HS-5 (cell line): ENCODE measurements at places on chromosomes 5 and 9.
A peak's percentile ranks its signal among the peaks of the same experiment; 100 is the strongest.

DNA sequence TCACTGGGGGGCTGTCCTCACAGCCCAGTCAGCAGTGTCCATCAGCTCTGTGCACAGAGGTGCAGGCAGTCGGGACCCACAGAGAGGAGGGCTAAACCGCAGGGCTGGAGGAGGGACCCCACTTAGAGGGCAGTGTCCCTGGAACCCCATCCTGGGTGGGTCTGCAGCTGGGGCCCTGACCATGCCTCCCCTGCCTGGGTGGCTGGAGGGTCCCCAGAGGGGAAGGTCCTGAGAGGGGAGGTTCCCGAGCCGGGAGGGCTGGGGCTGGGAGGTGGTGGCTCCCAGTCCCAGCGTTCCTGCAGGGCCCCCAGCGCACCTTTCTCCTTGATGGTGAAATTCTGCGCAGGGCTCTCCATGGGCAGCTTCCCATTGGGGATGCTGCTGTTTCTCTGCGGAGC, 32.7 kb downstream of the EXOC3 start:
- DNase-seq = no peak

- no peak for DNase-seq
Observed at GRCh38 chr5:57175551-57176309, 1.9 kb downstream of the GPBP1 start.

- no peak for DNase-seq
Observed at GRCh38 chr9:118091711-118092500, 387.7 kb downstream of the TLR4 start.

DNA sequence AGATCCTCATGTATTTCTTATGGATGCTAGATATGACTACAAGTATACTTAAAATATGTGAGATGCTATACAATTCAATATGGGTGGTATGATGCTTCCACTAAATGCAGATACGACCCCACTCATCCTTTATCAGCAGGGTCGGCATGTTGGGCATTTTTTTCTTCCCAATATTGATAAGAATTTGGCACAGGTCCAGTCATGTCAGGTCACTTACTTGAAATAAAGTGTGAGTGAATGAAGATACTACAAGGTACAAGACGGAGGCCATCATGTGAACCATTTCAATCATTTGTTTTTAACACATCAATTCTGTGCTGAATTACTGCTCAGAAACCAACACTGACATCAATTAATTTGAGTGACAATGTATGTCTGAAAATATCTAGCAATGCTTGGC, 146.9 kb upstream of the GNA14 start:
- DNase-seq = no peak

- no peak for DNase-seq
Observed at GRCh38 chr9:136678624-136679023, 8.6 kb downstream of the AGPAT2 start.

GRCh38 chr5:128905568-128906110, 59.6 kb upstream of the SLC27A6 start:
- peak; percentile 34 for DNase-seq

- no peak for DNase-seq
Observed at GRCh38 chr9:89491694-89492093, 6.2 kb downstream of the SEMA4D start.

DNA sequence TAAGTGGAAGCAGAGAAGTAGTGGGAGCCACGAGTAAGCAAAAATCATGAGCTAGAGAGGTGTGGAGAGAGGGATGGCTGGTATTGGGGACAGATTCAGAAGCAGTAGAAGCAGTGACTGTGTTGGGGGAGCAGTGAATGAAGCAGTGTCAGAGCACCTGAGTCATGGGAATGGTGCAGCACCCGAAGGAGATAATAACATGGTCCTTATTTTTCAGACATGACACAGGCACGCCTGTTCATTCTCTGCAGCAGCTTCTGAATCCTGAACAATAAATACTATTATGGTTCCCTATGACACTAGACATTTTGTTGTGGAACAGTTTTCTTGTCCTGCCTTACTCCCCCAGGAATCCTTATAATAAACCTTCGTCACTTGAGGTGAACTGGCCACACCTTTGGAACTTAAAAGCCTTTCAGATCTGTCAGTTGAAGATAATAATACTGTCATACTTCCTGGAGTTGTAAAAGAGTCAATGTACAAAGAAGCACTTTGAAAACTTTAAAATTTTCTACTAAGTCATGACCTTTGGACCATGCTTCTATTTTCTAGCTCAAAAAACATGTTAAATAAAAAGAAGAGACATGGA, 7.0 kb upstream of the RASA1 start:
- DNase-seq = no peak
